ENCODE measurements at places on chromosomes 16 and 17. TPM values are rescaled to one million over a fixed set of nuclear protein-coding genes. Genes with fewer than 3 reads are reported as not detected.

Gene RAMP2
- not detected for total RNA-seq

DNA sequence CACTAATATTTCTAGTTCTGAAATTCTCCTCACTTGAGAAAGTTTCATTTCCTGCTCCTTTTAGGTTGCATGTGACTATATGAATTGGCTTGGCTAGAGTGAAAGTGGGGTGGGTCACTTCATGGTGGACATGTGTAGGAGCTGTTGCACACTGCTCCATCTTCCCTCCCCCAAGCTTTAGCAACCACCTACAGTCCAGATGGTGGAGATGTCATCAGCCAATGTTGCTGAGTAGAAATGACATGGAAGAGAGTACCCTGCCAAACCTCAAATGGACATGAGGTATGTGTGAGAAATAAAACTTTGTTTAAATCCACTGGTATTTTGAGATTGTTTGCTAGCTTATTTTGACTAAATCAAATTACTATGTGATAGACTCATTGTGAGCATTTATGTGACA lies 281.5 kb downstream of the CA10 start:
- no peak for DNase-seq
- no peaks in the 10 kb centered on the region for H3K27me3 ChIP-seq
- no peaks in the 10 kb centered on the region for H3K4me1 ChIP-seq
- H3K4me3 ChIP-seq: no peak overlapping the region

DNA sequence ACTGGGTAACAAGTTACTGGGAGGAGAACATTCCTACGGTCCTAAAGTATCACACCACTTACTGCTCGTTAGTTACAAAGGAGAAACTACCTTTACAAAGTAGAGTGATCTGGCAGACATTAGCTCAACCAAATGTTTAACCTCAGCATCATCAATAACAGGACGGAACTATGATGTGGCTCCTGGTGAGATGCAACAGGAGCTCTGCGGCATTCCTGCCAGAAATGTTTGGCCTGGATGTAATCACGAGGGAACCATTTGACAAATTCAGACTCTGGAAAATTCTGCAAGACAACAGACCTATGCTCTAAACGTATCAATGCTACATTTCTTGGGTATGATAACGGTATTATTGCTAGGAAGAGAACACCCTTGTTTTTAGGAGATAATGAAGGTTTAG lies 80.4 kb downstream of the MRM3 start:
- DNase-seq: no peak
- H3K4me3 ChIP-seq: no peak overlapping the region
- H3K4me1 ChIP-seq: no peaks in the 10 kb centered on the region
- H3K36me3 ChIP-seq: no peaks in the 10 kb centered on the region

Gene NT5M
- 5.5 TPM for total RNA-seq

Gene SLC4A1
- total RNA-seq: not detected

All from activated CD4-positive, alpha-beta T cell treated with anti-CD3 and anti-CD28 coated beads, Interleukin-2, amount 10 ng/mL, durations not matched to agents 7 days and 5 days (primary cell).